GM20000 (cell line): ENCODE measurements at places on chromosomes 11 and 22.

DNA sequence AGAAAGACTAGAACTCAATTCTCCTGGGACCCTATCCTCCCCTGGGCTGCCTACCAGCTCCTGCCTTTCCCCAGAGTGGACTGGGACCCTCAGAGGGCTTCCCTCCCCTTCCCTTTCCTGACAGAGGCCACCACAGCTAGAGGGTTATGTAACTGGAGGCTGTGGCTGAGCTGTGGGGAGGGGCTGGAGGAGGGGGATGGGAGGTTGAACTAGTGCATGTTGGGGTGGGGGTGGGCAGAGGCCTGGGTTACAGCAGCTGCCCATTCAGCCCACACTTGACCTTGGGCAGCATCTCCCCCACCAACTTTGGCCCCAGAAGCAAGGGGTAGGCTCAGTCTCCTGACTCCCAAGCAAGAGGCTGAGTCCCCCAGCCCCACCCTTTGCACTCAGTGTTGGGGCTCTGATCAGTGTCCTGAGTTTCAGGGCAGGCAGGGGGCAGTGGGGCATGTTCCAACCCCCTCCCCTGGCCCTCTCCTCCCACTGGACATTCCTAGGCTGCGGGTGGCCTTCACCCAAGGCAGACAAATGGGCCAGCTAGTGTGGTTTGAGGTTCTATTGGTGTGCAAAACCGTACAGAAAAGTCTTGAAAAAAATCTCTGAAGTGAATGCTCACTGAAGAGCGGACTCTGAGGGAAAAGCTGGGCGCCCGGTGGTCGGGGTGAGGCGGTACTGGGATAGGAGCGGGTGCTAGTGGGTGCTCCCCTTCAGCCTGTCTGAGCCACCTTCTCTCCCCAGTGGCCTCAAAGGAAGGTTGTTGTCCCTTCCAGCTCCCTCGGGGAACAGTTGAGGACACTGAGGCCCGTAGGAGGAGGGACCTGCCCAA is 3.8 kb downstream of the KCNC1 start:
- no peak for DNase-seq

GRCh38 chr11:83493917-83494316 is 207.8 kb upstream of the CCDC90B start:
- DNase-seq: no peak

DNA sequence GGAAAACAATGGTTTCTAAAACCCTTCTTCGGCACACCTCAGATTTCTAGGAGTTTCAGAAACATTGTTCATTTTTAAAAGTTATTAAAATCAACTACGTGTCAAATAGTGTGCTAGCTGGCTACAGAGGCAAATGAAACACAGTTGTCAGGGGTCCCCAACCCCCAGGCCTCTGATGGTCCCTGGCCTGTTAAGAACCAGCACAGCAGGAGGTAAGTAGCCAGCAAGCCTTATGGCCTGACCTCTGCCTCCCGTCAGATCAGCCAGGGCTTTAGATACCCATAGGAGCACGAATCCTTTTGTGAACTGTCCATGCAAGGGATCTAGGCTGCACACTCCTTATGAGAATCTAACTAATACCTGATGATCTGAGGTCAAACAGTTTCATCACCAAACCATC is 648.2 kb downstream of the FAM181B start:
- no peak for DNase-seq

- DNase-seq: no peak
Measured at GRCh38 chr11:21038801-21039200, 369.4 kb downstream of the NELL1 start.

DNA sequence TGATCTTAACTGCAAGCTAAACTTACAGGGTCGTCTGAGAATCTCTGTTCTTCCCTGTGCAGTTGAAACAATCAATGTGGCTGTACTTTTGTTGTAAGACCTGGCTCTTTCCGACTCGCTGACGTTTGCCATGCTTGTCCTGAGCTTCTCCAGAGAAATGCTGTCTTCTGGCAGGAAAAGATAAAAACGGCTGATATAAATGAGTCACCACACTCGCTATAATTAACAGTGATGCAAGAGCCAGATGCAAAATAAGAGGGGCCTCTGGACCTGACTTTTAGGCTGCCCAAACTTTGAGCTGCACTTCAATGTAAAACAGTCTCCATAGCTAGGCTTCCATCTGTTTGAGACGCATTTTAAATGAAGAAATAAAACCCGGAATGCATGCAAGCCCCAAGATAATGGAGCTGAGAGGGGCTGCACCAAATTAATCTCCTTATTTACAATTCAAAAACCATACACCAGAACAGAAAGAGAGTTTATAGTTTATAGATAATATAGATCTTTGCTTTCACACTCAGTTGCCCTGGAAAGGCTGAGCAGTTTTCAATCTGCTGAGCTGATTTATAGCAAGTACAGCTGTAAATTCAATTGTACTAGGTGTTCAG is 48.5 kb downstream of the WT1 start:
- no peak for DNase-seq

DNA sequence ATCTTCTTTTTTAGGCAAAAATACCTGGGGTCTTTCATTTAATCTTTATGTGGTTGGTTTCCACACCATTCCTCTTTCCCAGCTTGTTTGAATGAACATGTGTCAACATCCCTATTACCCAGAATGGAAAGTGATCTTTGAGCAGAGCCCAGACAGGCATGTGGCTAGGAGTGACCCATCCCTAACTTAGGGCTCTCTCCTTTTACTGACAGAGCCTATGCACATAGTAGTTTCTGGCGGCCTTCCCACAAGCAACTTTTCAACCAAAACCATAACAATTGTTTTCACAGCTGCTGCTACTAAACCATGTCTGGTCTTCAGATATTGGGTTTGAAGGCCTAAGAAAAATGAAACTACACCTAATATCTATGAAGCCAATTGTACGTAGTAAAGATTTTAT is 107.5 kb downstream of the TENM4 start:
- DNase-seq: no peak

DNA sequence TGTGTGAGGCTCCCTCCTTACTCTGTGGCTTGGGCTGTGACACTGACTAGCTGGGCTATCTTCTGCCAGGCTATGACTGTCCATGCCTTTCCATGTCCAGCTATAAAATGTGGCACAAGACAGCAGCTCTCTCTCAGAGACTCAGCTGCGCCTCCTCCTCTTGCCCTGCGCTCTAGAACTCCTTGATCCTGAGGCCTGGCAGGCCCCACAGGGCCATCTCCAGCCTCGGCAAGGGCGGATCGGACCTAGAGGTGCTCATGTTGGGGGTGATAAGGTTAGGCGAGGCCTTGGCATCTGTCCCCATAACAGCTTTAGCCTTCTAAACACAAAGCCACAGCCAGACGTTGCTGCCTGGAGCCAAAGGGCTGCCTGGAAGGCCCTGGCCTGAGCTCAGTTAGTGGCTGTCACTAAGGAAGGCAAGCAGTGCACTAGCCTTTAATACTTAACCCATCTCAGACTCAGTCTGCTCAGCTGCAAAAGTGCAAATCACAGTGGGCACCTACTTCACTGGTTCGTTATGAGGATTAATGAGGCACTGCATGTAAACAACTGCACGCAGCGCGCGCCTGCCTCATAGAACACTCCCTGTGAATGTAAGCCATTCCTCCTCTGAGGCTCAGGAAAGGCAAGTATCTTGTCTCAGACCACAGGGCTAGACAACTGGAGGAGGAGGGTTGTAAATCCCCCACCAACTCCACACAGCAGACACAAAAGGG is 1.2 kb downstream of the GUCD1 start:
- no peak for DNase-seq

- DNase-seq: no peak
Measured at GRCh38 chr11:32575070-32575469, 8.6 kb upstream of the EIF3M start.

DNA sequence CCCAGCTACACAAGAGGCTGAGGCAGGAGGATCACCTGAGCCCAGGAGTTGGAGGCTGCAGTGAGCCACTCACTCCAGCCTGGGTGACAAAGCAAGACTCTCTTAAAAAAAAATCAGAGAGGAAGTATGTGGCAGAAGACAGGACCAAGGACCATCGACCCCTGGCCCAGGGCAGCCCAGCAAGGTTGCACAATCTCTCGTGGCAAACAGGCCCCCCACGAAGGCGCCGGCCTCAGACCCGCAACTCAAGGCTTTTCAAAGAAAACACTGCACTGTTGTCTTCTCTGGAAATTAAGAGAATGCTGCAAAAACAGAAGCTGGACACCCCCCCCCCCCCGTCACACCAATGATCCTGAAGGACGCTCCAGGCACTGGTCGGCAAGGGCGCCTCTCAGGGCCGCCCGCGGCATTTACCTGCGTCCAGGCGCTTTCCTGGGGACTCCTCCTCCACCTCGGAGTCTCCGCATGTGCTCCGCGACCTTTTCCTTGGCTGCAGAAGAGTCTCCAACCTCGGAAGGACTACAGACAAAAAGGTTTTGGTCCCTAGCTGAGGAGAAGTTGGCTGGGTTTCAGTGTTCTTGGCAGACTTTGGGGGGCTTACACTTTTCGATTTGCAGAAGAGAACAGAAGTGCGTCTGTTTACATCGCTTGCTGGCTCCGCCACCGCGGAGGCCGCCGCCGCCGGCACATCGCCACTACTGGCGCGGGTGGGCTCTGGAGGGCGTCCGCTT is 40.5 kb downstream of the BRD1 start:
- DNase-seq: no peak

DNA sequence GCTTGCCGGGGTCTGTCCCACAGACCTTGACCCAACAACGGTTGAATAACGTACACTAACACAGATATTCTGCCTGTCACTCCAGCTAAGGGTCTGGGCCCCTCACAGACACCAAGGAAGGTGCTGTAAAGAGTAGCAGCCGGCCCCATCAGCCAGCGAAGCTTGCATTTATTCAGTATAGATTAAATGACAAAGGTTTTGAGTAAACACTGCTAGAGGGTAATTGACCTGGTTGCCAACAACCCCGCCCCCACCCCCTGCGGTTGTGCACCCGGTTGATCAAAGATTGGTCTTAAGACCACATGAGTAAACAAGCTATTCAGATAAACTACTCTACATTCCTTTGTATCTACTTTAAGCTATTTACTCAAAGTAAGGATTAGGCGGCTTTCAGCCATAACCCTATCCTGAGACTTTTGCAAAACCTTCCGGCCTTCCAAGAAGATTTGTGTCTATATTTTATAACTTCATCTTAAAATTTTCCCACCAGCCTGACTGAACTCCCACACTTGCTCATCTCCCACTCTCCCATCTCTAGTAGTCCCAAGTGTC is 4.8 kb upstream of the CKAP5 start:
- no peak for DNase-seq

DNA sequence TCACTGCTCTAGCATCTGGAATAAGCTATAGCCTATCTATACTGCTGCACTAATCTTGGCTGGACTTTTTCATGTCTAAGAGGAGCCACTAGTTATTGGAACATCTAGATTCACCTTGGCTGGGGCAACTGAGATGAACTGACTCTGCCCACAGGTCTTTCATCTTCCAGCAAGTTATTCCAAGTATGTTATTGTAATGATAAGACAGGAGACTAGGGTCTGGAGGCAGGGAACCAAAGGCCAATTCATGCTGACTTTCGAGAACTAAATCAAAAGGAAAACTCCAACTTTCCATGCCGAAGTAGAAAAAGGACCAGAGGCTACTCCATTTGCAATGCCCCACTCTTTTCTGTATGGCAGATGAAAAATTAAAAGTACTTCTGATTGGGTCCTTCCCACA is 1243.0 kb upstream of the RAG2 start:
- no peak for DNase-seq
